H4 (cell line): ENCODE measurements at places on chromosomes 4 and X. TPM values are rescaled to one million over a fixed set of nuclear protein-coding genes. Genes with fewer than 3 reads are reported as not detected.

- DNase-seq: no peak
Measured at GRCh38 chrX:10811111-10811510, 190.7 kb upstream of the MID1 start.

PCDH19 gene
- total RNA-seq: 0.48 and 0.64 TPM in 2 replicates

DNA sequence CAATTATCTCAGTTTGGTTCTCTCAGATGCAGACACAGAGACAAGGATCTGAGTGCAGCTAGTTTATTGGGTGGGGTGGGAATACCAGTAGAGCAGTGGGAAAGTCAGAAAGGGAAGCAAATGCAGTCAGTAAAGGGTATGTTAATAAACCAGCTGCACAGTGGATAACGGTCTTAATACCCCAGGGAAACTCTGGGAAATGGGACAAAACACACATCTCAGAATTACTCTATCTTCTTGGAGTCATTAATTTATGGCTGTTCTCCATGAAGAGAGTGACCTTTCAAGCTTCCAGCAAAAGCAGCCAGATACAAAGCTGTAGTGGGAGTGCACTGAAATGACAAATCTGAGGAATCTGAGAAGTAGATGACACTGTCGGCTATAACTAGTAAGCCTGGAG is 73.3 kb upstream of the NALF2 start:
- DNase-seq: no peak

CT45A3 gene
- not detected in 2 replicates for total RNA-seq

DNA sequence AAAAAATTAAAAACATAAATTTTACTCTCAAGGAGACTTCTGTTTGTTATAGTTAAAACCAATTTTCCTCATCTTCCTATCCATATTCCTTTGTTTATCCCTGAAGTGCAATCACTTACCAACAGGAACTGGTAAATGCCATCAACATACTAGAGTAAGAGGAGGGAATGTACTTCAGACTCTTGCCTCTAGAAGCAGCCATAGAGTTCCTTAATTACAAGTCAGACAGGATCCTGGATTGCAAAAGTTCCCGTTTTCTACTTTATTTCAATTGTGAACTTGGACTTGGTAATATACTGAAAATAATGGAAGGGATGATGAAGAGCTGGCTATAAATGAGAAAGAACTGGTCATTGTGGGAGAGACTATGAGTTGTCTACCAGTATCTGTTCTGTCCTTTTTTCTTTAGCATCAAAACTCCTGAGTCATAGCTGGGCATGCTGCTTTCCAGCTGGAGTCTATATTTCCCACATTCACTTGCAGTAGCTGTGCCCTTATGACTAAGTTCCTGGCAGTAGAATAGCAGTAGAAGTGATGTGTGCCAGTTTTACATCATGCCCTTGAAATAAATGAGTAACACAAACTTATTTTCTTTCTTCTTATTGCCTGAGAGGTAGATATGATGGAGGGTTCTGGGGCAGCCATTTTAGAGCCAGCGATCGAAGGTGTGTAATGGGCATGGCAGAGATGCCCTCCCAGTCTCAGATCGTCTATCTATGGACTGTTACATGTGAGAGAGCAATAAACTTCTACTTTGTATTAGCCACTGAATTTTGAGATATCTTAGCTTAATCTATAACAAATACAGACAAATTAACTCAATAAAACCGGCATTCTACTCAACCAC is 26.8 kb upstream of the SPARCL1 start:
- peak; percentile 84 for DNase-seq

GRCh38 chrX:8815460-8816065 is 14.4 kb upstream of the FAM9A start:
- DNase-seq: peak; percentile 41

- no peak for DNase-seq
Measured at GRCh38 chr4:143700416-143701352, at the start of gene FREM3. Gene FREM3, minus strand, starts transcription at chr4:143700675. Its CDS starts 0 bp downstream, at chr4:143700675.

- no peak for DNase-seq
Measured at GRCh38 chr4:142307857-142308256, 538.2 kb downstream of the INPP4B start.

CNGA1 gene
- total RNA-seq: not detected in 2 replicates

CACNA1F gene
- not detected in 2 replicates for total RNA-seq

DNA sequence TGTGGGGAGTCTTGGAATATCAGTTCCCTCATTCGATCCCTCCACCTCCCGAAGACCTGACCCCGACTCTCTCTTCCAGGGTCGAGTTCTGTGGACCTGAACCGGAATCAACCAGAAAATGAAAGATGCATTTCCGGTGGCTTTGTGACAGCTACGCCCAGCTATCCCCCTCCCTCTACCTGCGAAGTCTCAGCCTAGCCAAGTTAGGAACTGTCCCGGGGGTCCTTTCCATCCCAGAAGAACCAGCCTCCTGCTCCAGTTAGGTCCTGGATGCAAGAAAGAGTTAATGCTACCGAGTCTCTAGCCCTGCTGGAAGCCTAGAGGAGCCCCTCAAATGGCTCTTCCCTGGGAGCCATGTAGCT is 13.4 kb upstream of the ETDC start:
- no peak for DNase-seq

DNA sequence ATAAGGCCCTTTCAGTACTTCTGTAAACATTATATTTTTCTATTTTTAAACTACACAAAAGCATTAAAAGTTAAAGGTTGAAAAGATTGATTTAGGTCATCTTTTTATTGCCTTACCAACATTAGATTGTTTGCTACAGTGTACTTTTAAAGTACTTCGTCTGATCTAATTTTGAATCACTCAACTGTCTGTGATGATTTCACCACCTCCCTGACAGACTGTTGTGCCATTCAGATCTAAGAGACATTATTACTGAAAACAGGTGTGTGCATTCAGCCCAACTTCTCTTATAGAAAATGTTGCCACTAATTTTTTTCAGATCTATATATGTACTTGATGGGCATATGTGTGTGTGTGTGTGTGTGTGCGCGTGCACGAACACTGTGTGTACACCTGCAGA is 39.3 kb downstream of the GASK1B start:
- no peak for DNase-seq

DNA sequence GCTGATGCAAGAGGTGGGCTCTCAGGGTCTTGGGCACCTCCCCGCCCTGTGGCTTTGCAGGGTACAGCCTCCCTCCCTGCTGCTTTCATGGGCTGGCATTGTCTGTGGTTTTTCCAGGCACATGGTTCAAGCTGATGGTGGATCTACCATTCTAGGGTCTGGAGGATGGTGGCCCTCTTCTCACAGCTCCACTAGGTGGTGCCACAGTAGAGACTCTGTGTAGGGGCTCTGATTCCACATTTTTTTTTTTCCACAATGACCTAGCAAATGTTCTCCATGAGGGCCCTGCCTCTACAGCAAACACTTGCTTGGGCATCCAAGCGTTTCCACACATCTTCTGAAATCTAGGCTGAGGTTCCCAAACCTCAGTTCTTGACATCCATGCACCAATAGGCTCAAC is 657.9 kb upstream of the CT83 start:
- DNase-seq: no peak

DIPK2B gene
- not detected in 2 replicates for total RNA-seq

DNA sequence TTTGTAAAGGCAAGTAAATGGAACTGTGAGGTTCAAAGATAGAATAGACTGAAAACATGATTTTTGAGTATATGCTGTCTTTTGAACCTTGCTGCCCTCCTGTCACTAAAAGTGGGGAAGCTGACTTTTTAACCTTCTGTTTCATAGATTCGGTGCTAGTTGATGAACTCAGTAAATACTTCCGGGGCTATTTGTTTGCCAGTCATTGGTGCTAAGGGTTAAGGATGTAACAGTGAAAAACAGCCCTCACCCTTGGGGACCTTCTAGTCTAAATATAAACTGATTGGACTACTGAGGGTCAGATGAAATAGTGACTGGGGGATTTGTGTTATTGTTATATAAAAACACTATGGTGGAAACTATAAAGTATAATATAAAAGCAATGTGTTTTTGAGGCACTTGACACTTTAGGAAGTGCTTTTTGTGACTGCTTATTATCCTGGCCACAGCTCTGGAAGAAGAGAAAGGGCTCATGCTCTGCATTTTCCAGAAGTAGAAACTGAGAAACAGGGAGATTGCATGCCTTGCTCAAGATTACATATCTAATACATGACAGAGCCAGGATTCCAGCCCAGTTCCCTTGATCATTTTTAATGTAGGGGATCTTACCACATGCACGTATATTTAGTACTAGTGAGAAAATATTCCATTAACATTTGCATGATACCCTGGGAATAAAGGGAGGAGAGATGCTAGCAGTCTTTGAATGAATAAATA is 3.9 kb downstream of the BST1 start:
- no peak for DNase-seq

- DNase-seq: peak; percentile 11
Measured at GRCh38 chrX:39935411-39936064, 162.2 kb downstream of the BCOR start.

DNA sequence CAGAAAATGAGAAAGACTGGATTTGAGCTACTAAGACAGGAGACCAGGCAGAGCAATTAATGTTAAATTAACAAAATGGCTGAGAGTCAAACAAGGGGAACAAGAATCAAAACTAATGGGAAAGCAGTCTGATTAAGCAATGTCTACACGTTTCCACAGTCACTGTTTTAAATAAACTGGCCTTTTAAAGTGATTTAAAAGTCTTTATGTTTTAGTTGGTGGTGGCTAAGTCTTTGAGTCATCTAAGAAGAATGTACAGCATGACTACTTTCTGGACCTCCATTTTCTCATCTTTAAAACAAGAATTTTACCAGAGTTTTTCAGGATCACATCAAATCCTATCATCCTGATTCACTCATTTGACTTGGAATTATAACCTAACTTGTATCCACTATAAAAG is 233.8 kb downstream of the ENOX2 start:
- DNase-seq: peak; percentile 5

- DNase-seq: no peak
Measured at GRCh38 chr4:119667802-119668201, 39.2 kb upstream of the PDE5A start.

GRCh38 chrX:47222751-47223350 is 4.4 kb downstream of the CDK16 start:
- no peak for DNase-seq

CYTL1 gene
- 103 and 104 TPM in 2 replicates for total RNA-seq

HAND2 gene
- total RNA-seq: 0.06 and 1.2 TPM in 2 replicates

STK32B gene
- 13.2 and 16.8 TPM in 2 replicates for total RNA-seq

DNA sequence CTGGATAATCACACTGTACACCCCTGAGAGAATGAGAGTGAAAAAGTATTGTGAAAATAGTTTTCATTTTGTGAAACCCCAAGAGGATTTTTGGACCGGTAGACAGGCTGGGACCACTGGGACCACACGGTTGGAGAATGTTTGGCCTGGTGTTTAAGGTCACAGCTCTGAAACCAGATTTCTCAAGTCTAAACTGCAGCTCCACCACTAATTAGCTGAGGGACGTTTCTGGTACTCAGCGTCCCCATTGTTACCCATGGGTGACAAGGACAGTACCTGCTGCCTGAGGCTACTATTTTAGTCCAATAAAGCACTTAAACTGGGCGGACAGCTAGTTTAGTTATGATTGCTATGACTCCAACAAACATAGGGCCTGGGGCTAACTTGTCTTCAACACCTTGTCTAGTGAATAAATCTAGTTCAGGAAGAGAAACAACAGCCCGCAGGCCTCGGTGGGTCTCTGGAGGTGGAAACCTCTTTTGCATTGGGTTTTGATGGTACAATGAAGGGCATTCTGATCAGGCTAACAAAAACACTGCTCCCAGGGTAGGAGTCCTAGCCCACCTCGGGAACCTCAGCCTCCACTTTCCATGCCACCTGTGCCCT is 509 bp upstream of the USP11 start:
- DNase-seq: no peak

- no peak for DNase-seq
Measured at GRCh38 chr4:73867783-73868182, 1.4 kb upstream of the CXCL1 start.

SPANXN3 gene
- not detected in 2 replicates for total RNA-seq

AGTR2 gene
- total RNA-seq: 0.25 TPM in 1 of 2 replicates, not detected in the other

GPRASP1 gene
- total RNA-seq: 0.08 and 0.19 TPM in 2 replicates

- peak; percentile 5 for DNase-seq
Measured at GRCh38 chrX:114626323-114626722, 42.4 kb downstream of the HTR2C start.

FGA gene
- not detected in 2 replicates for total RNA-seq

TRPC5OS gene
- 0.04 and 0.33 TPM in 2 replicates for total RNA-seq

HCCS gene
- total RNA-seq: 19.9 and 38.1 TPM in 2 replicates

GRCh38 chrX:66676413-66676812 is 37.5 kb upstream of the EDA2R start:
- DNase-seq: no peak

UBA6 gene
- total RNA-seq: 85.9 and 123 TPM in 2 replicates

NIPAL1 gene
- total RNA-seq: 0.37 and 1.5 TPM in 2 replicates

GRCh38 chrX:94830717-94831116 is 1156.7 kb downstream of the FAM133A start:
- DNase-seq: no peak
